ENCODE measurements at places on chromosomes 1 and 21.
A peak's percentile ranks its signal among the peaks of the same experiment; 100 is the strongest.

DNA sequence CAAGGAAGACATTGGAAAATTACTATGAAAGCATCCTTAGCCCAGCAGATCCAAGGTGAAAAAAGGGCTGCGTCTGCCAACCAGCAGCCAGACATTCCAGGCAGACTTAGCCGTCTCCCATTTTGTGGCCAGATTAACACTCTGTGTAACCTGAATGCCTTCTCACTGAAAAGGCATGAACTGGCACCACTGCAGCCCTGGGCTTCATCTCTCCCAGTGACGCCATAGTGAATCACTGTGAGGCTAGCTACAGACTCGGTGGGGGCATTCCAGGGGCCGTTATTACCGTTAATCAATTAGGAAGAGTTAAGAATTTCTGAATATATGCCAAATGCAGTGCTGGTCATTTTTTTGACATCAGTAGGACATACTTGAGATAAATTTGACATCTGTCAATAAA lies 627.4 kb downstream of the LMO4 start:
- peak; percentile 93 for DNase-seq

- no peak for DNase-seq
Measured at GRCh38 chr21:31945141-31945540, 72.3 kb downstream of the HUNK start.

GRCh38 chr1:93620841-93621210 lies 60.8 kb downstream of the BCAR3 start:
- DNase-seq, result no peak

DNA sequence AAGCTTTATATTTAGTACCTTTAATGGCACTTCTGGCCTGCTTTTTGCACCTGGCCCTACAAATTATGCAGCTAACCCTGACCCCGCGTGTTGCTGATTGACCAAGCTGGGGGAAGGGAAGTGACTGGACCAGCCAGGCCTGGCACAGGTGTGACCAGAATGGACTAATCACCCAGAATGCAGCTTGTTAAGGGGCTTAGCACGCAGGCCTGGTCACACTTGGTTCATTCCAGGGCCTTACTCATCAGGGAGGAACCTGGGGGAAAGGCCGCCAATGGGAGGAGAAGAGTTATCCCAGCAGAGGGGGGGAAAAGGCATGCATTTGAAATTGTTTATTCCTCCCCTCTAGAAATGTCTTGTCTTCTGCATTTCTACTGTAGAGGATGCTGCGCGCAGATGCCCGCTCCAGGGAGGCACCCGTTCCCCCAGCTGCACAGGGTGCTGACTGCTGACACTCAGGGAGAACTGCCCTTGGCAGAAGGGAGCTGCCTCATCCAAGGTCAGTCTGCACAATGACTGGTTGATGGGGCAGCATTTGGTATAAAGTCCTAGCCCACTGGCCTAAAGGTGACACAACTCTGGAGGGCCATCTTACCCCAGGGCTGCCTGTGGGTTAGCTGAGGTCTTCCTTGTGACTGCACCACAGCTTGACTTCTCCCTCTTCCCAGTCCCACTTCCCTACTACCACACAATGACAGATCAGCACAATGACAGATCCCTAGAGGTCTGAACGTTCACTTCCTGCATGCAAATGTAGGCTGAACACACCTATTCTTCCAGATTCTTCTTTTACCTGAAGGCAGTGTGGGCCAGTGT lies 29.0 kb downstream of the DHCR24 start:
- peak; percentile 70 for DNase-seq

DNA sequence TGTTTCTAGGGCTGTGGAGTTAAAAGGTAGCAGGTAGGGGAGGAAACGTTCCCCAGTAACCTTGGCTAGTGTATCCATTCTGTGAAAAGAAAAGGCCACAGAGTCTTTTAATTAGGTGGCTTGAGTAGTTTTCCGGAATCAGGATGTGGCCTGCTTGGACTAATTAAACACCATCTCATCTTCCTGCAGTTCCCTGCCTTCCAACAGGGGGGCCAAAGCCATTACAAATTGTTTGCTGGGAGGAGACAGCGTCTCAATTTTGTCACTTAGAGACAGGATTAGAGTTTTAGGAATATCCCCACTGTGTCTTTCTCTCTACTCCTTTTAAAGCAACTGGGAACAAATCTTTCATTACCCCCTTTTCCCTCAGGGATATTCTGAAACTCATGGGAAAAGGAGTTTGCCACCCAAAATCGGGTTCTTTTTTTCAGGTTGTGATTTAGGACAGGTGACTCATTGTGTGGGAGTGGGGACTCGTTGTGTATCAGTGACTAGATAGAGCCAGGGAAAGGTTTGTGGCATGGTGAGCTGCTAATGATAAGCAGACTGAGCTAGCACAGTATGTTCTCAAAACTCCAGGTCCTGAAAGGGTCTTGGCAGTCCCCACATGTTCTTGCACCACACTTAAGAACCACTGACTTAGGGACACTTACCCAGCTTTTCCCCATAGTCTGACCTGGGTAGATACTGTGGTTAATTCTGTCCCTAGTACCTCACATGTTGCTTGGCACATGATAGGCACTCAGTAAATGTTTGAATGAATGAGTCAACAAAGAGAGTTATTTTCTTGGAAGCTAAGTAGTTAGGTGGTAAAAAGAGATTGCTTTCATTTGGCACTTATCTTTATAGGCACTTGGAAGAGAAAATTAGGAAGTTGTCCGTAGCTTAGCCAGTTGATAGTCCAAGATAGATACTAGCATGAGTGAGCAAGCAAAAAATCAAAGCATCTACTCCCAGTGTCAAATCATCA lies 22.5 kb downstream of the INTS3 start:
- DNase-seq, result no peak

DNA sequence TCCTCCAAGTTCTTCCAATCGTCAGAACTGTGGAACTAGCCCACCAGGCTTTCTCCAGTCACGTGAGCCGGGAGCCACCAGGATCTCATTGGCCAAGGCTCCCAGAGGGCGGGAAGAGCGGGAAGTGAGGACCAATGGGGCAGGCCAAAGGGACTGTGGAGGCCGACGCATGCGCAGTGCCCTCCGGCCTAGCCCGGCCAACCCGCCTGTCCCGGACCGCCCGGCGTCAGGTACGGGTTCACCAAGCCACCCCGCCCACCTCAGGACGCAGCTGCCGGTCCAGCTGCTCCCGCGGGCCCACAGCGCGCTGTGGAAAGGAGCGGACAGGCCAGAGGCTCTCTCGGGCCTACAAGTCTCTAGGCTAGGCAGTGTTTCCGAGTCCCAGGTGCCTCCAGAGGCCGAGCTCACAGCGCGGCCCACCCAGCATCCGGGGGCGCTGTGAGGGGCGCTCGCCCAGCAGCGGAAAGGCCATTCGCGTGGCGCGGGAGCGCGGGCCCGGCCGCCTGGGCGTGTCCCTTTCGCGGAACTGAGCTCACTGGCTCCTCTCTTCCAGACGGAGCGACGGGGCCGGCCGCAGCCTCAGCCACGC lies 10.9 kb downstream of the OR14I1 start:
- no peak for DNase-seq

DNA sequence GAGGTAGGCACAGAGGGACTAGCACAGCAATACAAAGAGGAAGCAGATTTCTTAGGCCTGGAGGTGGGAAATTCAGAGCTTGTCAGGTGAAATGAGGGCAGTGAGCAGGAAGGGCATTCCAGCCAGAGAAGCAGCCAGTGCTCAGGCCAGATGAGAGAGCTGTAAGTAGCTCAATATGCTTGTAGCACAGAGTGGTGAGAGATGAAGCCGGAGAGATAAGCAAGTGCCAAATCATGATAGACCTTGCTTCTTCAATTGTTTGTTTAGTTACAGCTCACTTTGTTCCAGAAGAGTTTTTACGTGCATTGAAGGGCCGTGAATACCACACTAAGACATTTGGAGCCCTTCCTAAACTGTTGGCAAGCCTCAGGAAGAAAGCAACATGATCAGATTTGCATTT lies 42.0 kb upstream of the ADAMTS1 start:
- peak; percentile 28 for DNase-seq

DNA sequence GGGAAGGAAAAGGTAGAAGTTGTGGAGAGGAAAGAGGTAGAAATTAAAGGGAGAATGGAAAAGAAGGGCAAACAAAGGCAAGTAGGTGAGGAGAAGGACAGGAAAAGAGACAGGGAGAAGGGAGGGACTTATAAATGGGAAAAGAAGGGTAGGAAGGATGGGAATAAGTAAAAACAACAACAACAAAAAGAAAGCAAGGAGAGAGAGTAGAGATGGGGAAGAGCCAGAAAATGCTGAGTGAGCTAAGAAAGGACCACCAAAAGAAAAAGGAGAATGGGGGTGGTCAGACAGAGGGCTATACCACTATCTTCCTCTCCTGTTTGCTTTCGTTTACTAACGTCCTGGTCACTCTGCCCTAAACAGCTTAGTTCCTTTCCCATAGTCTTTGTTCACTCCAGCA lies 1.7 kb upstream of the CMPK1 start:
- DNase-seq, result no peak

GRCh38 chr1:187275985-187276575 lies 447.3 kb downstream of the PLA2G4A start:
- DNase-seq, result no peak

DNA sequence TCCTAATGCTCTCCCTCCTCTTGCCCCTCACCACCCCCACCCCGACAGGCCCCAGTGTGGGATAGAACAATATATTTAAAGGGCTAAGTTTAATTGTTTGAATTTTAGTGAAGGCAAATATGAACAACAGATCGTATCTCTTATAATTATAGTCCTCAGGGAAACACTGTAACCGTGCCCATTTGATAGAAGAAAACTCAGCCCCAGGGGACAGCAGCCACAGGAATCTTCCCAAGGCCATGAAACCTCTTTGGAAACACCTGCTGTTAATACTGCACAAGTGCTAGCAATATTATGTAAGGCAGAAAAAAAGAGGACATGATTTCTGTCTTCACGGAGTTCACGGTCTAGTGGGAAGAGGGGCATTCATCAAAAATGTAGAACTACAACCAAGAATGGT lies 142.2 kb downstream of the URB2 start:
- no peak for DNase-seq

DNA sequence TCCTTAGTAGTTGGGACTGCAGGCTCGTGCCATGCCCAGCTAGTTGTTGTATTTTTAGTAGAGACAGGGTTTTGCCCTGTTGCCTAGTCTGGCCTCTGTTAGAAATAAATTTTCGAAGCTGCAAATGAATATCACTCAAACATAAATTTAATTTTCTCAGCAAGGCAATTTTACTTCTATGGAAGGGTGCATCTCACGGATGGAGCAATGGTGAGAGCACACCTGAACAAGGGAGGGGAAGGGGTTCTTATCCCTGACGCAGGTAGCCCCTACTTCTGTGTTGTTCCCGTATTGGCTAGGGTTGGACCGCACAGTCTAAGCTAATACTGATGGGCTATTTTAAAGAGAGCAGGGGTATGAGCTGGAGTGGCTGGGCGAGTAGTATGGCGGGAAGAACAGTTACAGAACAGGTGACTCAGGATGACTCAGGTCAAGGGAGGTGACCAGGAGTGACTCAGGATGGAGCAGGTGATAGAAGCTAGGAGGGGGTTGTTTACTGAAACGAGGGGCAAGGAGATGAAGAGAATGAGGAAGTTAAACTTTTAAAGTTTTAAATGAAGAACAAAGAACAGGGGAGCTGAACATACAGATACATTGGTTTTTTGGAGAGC lies 7.5 kb downstream of the MDM4 start:
- no peak for DNase-seq

GRCh38 chr1:230105754-230106625 lies 39.0 kb downstream of the GALNT2 start:
- peak; percentile 57 for DNase-seq

DNA sequence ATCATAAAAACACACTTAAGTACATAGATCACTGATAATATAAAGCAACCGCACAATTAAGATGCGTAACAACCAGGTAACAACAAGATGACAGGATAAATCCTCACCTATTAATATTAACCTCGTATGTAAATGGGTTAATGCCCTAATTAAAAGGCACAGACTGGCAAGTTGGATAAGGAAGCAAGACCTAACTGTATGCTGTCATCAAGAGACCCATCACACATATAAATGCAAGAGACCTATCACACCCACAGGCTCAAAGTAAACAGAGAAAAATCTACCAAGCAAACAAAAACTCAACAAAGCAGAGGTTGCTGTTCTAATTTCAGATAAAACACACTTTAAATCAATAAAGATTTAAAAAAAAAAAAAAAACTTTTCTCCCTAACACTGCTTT lies 151.8 kb downstream of the FAF1 start:
- no peak for DNase-seq

DNA sequence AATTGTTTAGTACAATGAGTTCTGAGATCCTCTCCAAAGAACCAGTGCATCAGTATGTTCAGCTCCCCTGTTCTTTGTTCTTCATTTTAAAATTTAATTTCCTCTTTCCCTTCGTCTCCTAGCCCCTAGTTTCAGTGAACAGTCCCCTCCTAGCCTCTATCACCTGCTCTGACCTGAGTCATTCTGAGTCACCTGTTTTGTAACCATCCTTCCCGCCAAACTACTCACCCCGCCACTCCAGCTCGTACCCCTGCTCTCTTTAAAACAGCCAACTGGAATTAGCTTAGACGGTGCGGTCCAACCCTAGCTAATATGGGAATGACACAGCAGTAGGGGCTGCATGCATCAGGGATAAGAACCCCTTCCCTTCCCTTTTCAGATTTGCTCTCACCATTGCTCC lies 16.8 kb upstream of the ERVH48-1 start:
- no peak for DNase-seq

DNA sequence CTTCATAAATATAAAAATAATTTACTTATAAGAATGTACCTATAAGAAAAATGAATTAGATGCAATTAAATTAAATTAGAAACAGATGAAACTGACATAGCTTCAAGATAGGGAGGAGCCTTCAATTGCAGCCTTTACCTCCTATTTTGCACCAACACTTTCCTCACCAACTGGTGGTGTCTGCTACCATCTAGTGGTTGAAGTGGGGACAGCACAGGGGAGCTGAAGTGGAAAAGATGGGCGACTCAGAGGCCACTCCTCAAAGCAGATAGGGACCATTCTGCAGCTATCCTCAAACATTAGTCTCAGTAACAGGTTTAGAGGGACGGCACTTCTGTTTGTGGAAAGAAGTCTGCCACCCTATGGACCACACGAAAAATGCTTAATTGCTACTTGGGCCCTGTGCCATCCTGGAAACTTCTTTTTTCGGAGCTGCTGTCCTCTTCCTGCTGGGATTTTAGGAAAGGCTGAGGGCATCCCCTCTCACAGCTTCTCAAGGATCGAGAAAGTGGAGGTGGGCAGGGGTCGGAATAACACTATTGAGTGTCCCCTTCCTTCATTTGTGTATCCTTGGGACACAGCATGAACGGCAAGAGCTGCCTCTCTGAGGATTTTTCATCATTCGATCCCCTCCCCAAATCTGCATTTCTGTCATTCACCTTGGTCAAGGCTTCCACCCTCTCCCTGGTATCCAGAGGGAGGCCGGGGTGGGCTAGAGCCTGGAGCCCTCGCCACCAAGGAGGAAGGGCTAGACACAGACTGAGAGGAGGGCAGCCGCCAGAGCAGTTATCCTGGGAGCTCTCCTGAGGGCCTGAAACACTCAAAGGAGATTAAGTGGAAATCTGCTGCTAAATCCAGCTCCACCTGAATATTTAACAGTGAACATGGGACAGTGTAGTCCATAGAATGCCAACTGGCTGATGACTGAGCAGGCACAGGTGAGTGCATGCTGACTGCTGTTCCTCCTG lies 9.6 kb downstream of the PROK1 start:
- DNase-seq, result peak; percentile 76

Measured in brain microvascular endothelial cell (primary cell).